ENCODE measurements at places on chromosomes 7 and 10. TPM values are rescaled to one million over a fixed set of nuclear protein-coding genes. Genes with fewer than 3 reads are reported as not detected.

DNA sequence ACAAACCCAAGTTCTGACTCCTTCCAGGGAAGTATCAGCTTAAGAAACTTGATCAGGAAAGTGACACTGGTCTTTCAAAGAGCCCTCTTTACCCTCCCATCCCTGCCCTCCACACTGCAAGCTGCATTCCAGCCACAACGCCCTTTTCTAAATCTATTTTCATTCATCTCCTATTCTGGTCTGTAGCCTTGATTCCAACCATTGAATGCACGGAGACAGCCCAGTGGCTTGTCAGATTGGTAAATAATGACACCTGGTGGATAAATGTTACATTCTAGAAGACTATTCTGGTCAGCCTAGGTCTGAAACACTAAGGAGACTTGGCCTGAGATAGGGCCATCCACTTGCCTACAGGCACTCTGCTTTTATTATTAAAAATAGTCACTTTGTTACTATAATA is 20.9 kb downstream of the MORN4 start:
- H3K27me3 ChIP-seq = no peaks in the 10 kb centered on the region
- peak overlapping the region; percentile 45 for H3K27ac ChIP-seq
- no peak for DNase-seq
- H3K4me1 ChIP-seq = peaks cover 26% of the 10 kb centered on the region
- H3K4me3 ChIP-seq = no peak overlapping the region
- H3K36me3 ChIP-seq = peaks cover 6% of the 10 kb centered on the region

DNA sequence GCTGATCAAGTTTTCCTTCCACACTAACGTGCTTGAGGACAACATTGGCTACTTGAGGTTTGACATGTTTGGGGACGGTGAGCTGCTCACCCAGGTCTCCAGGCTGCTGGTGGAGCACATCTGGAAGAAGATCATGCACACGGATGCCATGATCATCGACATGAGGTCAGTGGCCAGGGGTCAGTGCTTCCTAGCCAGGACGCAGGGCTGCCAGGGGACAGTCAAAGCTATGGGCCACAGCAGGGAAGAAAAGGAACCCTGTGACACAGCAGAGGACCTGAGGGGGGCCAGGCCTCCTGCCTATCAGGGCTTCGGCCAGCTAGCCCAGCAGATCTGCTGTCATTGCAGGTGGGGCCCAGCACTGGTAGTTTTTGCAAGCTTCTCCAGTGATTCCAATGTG is 5.2 kb downstream of the RBP3 start:
- no peaks in the 10 kb centered on the region for H3K4me1 ChIP-seq
- H3K36me3 ChIP-seq = no peaks in the 10 kb centered on the region
- H3K27me3 ChIP-seq = no peaks in the 10 kb centered on the region
- no peak for DNase-seq
- H3K27ac ChIP-seq = no peak overlapping the region

- no peak overlapping the region for H3K4me3 ChIP-seq
- H3K4me1 ChIP-seq = no peaks in the 10 kb centered on the region
- peaks cover 8% of the 10 kb centered on the region for H3K27me3 ChIP-seq
- peak; percentile 87 for DNase-seq
- no peak overlapping the region for H3K27ac ChIP-seq
- no peaks in the 10 kb centered on the region for H3K36me3 ChIP-seq
These were observed 23.6 kb downstream of the CFAP46 start for GRCh38 chr10:132918617-132919373.

DNA sequence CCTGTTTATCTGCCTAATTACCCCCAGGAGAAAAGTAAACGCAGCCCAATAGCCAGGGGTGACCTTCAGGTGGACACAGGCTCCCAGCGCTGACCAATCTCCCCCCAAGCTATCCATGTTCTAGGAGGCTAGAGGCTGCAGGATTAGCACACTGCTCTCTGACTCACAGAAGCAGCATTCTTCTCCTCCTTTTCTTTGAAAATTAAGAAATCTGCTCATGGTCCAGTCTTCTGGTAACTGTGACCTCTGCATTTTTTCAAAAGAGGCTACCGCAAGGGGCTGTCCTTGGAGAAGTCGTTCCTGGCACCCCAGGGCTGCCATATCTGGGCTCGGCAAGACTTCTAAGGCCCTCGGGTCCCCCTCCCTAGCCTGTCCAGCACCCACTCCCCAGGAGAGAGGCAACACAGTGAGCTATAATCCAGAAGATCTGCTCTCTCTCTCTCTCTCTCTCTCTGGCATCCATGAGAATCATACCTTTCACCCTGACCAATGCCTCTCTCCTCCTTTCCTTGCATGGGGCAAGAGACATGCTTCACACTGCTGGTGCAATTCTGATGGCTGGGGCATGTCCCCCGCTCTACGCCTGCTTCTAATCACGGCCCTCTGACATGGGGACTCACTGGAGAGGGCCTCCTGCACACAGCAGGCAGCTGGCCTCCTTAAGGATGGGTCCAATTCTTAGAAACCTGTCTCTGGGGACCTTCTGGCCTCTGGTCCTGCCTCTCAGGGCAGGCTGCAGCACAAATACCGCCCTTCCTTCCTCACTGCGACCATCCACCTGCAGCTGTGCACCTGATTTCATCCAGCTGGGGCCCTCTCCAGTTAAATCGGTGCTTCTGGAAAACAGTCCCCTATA is 27.3 kb downstream of the ANXA11 start:
- peak overlapping the region; percentile 39 for H3K27ac ChIP-seq
- peaks cover 1% of the 10 kb centered on the region for H3K36me3 ChIP-seq
- no peaks in the 10 kb centered on the region for H3K27me3 ChIP-seq
- H3K4me1 ChIP-seq = peaks cover 17% of the 10 kb centered on the region
- DNase-seq = no peak
- no peak overlapping the region for H3K4me3 ChIP-seq

DNA sequence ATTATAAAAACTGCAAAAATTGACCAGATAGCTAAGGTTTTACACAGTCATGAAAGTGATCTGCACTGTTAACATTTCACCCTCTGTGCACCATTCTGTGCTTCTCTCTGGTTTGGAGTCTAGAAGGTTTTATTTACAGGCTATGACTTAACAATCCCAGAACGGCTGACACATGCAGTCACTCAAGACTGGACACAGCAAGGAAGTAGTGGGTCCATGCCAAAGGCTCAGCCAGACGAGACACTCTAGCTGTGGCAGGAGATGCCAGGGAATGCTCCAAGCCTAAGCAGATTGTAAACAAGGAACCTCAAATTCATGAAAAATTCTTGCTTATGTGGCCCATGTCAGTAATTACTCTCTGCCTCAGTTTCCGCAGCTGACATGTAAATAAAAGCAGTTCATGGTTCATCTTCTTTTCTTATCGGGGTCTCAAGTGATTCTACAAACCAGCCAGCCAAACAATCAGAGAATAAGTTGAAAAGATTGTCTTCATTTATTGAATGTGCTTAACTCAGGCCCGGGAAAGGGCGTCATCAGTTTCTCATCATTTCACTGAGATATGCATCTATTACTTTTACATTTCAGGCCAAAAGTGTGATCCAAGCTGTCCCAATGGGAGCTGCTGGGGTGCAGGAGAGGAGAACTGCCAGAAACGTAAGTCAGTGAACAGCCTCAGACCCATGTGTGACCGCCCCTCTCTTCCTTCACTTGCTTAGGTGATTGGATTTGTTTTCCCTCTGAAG is 132.1 kb downstream of the EGFR start:
- H3K4me1 ChIP-seq = peaks cover 2% of the 10 kb centered on the region
- H3K4me3 ChIP-seq = no peak overlapping the region
- no peaks in the 10 kb centered on the region for H3K27me3 ChIP-seq
- no peak overlapping the region for H3K27ac ChIP-seq

GRCh38 chr10:83274088-83274487 is 865.2 kb upstream of the GHITM start:
- no peaks in the 10 kb centered on the region for H3K27me3 ChIP-seq
- no peak for DNase-seq
- no peaks in the 10 kb centered on the region for H3K36me3 ChIP-seq

GRCh38 chr10:43354879-43355380 is 16.5 kb upstream of the FXYD4 start:
- no peak for DNase-seq
- peaks cover 16% of the 10 kb centered on the region for H3K4me1 ChIP-seq
- no peak overlapping the region for H3K27ac ChIP-seq
- no peaks in the 10 kb centered on the region for H3K36me3 ChIP-seq
- H3K4me3 ChIP-seq = no peak overlapping the region

DNA sequence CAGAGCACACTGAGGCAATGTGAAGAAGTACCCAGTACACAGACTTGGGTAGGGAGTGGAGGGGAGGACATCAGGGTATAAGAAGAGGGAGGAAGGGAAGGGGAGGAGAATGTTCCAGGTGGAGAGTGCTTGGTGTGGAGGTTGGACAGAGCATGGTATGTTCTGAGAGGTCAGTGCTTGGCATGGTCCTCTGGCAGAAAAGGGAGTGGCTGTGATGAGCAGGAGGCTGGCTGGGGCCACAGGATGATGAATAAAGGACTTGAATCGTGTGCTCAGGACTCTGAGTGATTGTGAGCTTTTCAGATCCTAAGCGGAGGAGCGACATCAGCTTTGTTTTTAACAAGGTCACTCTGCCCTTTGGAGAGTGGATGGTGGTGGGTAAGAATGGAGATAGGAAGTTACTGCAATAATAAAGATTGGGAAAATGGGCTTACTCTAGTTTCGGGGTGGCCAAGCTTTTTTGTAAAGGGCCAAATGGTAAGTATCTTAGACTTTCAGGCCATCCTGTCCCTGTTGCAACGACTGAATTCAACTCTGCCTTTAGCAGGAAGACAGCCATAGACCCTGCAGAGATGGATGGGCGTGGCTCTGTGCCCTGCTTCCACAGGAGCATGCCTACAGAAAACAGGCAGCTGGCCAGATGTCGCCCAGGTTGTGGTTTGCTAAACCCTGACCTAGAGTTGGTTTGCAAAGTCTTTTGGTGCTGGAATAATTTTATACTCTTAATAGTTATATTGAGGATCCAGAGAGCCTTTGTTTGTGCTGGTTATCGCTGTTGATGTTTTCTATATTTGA is 8.4 kb downstream of the PPP2R2D start:
- H3K4me1 ChIP-seq = peaks cover 40% of the 10 kb centered on the region
- H3K27me3 ChIP-seq = no peaks in the 10 kb centered on the region
- DNase-seq = peak; percentile 49
- no peak overlapping the region for H3K27ac ChIP-seq

- no peak overlapping the region for H3K27ac ChIP-seq
- H3K36me3 ChIP-seq = peaks cover 5% of the 10 kb centered on the region
- no peak overlapping the region for H3K4me3 ChIP-seq
- no peak for DNase-seq
These were observed 397.5 kb upstream of the GALNT17 start for GRCh38 chr7:70734411-70734810.

DNA sequence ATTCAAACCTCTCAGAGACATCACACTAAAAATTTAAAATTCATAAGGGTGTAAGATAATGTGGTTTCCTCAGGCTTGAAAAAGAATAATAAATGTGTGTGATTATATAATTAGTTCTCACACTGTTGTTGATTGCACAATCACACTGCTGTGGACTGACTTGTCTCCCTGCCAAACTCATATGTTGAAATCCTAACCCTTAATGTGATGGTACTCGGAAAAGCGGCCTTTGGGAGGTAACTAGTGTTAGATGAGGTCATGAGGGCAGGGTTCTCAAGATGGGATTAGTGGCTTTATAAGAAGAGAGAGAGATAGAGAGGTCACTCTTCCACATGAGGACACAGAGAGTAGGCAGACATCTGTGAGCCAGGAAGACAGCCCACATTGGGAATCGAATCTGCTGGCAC is 128.5 kb upstream of the COL1A2 start:
- no peaks in the 10 kb centered on the region for H3K36me3 ChIP-seq
- no peak for DNase-seq
- H3K27me3 ChIP-seq = no peaks in the 10 kb centered on the region
- no peak overlapping the region for H3K27ac ChIP-seq
- peaks cover 8% of the 10 kb centered on the region for H3K4me1 ChIP-seq

The MTERF1 gene
- total RNA-seq = 11.7 TPM

The TDRD1 gene
- total RNA-seq = not detected
